ENCODE measurements at places on chromosomes 1 and 21.

DNA sequence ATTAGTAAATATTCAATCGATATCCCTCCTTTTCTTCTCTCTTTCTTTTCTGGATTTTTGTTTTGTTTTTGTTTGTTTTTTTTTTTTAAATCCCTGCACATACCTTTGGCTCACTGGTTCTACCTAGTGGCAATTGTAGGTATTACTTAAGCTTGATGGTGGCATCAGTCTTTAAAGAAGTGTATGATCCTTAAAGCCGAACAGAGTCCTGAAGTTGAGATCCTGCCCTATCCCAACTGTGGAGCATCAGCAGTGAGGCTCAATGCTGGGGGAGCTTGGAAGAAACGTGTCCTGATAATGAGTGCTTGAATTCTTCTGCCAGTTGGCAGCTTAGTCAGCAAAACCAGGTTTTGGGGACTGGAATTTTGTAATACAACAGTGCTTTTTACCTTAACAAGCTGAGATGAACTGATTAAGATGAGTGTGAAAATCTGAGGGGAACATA, 60.8 kb downstream of the FASLG start:
- no peak for DNase-seq

- DNase-seq = no peak
Measured at GRCh38 chr1:82343381-82343780, 542.6 kb downstream of the ADGRL2 start.

- DNase-seq = no peak
Measured at GRCh38 chr1:37999430-38000232, 5.7 kb downstream of the FHL3 start.

DNA sequence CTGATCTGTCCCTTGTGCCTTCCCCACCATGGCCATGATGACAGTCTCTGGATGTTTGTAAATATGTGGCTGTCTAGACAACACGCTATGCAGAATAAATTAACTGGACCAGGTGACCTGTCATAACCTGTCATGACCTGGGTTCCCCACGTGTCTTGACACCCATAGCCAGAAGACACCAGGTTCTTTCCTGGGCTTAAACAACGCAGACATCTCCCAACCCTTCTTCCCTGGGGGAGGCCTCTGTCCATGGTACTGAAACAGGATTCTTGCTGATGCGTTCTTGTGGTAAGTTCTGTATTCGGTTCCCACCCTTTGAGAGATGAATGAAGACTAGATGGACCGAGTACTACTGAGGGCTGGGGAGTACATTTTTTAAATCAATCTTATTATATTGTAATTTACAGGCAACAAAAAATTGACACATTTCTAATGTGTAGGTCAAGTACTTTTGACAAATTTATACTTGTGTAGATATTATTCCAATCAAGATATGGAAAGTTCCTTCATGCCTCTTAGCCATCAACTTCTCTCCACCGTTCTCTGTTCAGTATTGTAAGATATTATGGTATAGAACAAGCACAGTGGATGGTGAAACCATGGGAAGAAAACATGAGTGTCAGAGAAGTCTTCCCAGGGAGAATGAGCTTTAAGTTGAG, 738.8 kb downstream of the PTPRU start:
- no peak for DNase-seq

- no peak for DNase-seq
Measured at GRCh38 chr1:244727871-244728474, 75.0 kb downstream of the DESI2 start.

GRCh38 chr1:62487956-62488355, 51.1 kb downstream of the USP1 start:
- no peak for DNase-seq

GRCh38 chr21:17519208-17519738, 6.4 kb downstream of the CXADR start:
- DNase-seq = no peak

DNA sequence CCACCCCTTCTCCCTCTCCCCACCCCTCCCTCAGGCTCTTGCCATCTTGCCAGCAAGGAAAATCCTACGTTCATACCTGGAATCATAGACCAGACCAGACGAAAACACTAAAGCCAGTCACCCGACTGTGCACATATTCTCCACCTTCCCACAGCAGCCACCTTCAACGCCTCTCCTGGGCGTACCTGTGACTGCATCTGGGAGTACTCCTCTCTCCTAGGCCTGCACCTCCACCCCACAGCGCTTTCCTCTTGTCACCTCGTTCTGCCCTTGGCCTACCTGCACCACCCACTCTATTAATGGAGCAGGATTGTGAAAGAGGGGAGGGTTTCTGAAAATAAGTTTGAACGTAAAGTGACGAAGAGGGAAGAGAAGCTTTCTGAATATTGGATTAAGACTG, 17.8 kb downstream of the PAPPA2 start:
- DNase-seq = no peak

DNA sequence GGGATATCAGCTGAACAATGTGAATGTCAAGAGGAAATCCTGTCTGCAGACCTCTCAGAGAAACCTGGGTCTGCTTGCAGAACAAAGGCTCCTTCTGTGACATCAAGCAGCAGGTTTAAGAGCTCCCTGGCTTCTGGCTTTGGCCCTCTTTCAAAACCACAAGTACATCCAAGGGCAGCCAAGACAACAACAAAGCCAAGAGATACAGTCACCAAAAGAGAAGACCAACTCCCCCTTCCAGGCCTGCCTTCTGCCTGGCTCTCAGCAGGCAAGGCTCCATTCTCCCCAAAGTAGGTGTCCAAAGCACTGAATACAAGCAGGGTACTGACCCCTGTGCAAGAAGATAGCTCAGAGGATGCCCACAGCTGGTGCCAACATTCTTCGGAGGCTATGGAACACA, 11.5 kb downstream of the BCAR3 start:
- no peak for DNase-seq

- DNase-seq = no peak
Measured at GRCh38 chr21:25334046-25334730, 273.1 kb downstream of the MRPL39 start.

DNA sequence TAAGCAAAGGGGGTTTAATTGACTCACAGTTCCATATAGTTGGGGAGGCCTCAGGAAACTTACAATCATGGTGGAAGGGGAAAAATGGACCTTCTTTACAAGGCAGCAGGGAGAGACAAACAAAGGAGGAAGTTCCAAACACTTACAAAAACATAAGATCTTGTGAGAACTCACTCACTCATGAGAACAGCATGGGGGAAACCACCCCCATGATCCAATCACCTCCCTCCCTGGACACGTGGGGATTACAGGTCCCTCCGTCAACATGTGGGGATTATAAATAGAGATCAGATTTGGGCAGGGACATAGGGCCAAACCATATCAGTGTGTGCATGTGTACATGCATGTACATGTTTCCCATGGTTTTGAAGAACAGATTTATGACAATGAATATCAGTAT, 5.5 kb upstream of the SMG7 start:
- DNase-seq = no peak

GRCh38 chr1:11602424-11602823, 51.8 kb downstream of the FBXO2 start:
- DNase-seq = no peak

DNA sequence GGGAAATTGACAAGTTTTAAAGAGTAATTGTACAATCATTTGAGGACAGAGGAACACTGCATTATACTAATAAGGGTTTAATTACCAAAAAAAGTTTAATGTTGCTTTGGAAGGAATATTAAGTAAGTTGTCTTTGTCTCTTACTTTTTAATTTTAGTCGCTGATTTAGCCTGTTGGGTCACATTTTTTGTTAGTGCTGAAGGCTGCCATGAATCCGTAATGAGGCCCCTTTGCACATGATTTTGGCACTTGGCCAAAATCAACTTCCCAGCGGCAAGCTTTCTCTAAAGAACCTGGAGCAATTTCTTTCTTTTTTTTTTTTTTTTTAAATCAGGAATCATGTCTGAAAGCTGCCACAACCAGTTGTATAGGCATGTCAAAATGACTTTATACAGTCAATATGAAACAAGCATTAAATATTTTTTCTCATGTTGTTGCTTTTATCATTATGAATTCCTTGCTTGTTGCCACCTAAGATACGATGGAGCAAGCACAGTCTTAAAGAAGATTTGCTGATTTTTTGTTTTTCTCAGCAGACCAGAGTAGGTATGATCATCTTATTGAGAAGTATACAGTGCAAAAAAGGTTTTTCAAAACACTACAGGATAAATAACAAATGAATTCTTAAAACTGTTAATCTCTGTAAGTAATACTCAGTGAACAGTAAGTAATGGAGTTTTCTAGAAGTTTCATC, 690.4 kb downstream of the USP25 start:
- DNase-seq = peak; percentile 10

DNA sequence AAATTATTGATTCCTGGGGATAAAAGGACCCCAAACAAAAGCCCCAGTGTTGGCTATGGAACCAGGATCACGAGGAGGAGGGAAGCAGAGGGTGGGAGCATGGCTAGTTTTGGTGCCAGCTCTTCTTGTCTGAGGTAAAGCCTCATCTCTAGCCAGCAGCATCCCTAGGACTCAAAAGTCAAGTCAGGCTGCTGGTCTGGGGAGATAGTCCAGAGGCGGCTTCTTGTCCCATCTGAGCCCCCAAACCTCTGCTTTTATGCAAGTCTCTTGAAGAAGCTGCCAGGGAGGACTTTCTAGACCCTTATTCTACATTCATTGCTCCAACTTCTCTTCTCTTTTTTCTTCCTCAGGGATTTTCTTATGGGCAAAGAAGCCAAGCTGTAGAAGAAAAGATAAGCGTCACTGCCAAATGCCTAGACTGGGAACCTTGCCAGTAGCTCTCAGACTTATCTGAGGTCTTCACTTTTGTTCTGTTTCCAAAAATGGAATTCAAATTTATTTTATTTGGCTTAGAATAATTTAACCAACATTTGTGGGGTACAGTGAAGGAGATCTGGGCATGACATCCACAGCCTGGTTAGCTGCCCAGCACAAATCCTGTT, 6.9 kb upstream of the ANKRD35 start:
- no peak for DNase-seq

GRCh38 chr1:22118291-22118992, 24.5 kb downstream of the WNT4 start:
- no peak for DNase-seq

- no peak for DNase-seq
Measured at GRCh38 chr1:21594935-21595897, 73.9 kb downstream of the RAP1GAP start.

GRCh38 chr21:26570203-26570602, 2.9 kb downstream of the CYYR1 start:
- no peak for DNase-seq

Data from kidney epithelial cell (primary cell).